Placental epithelial cell (primary cell): ENCODE measurements at places on chromosomes 3 and 15. TPM values are rescaled to one million over a fixed set of nuclear protein-coding genes. Genes with fewer than 3 reads are reported as not detected.

The CMC1 gene
- 3.1 and 5.1 TPM in 2 replicates for total RNA-seq

The MRPS25 gene
- total RNA-seq = 9.4 and 20.7 TPM in 2 replicates

The STRIT1 gene
- total RNA-seq = not detected in 2 replicates

The CD200R1 gene
- 0.39 and 2.5 TPM in 2 replicates for total RNA-seq

The MESP2 gene
- 0.39 and 0.54 TPM in 2 replicates for total RNA-seq
